Activated CD4-positive, alpha-beta T cell treated with anti-CD3 and anti-CD28 coated beads, Interleukin-2, amount 10 ng/mL, durations not matched to agents 24 days and 14 days (primary cell): ENCODE measurements at places on chromosomes 1 and 21. TPM values are rescaled to one million over a fixed set of nuclear protein-coding genes. Genes with fewer than 3 reads are reported as not detected.

DNA sequence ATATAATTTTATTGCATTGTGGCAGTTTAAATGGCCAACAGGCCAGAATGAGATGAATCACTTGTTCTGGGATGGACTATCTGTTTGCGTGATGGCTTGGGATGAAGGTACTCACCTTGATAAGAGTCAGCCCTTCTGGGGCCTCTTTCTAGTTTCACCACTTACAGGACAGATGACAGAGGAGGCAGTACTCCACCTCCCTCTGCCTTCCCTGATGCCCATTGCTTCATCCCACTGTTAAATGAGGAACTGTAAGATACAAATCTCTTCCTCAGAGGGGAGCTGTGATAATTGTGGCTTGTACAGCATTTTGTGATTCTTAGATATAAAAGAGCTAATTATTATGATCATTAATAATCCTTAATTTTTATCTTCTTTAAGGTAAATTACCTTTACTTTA, 3.7 kb upstream of the TCHH start:
- no peak for DNase-seq
- no peaks in the 10 kb centered on the region for H3K36me3 ChIP-seq
- H3K27ac ChIP-seq = no peak overlapping the region
- H3K4me1 ChIP-seq = no peaks in the 10 kb centered on the region

GRCh38 chr21:41207401-41208375, 39.7 kb downstream of the BACE2 start:
- no peak overlapping the region for H3K4me3 ChIP-seq
- H3K27me3 ChIP-seq = peaks cover 5% of the 10 kb centered on the region
- peak; percentile 64 for DNase-seq
- no peak overlapping the region for H3K27ac ChIP-seq

Gene IL10RB
- 21.1 and 24.0 TPM in 2 replicates for total RNA-seq

GRCh38 chr21:46363698-46364097, 39.7 kb downstream of the PCNT start:
- H3K27me3 ChIP-seq = no peaks in the 10 kb centered on the region
- DNase-seq = no peak
- peaks cover 47% of the 10 kb centered on the region for H3K36me3 ChIP-seq
- no peak overlapping the region for H3K27ac ChIP-seq
- H3K4me1 ChIP-seq = peaks cover 9% of the 10 kb centered on the region

DNA sequence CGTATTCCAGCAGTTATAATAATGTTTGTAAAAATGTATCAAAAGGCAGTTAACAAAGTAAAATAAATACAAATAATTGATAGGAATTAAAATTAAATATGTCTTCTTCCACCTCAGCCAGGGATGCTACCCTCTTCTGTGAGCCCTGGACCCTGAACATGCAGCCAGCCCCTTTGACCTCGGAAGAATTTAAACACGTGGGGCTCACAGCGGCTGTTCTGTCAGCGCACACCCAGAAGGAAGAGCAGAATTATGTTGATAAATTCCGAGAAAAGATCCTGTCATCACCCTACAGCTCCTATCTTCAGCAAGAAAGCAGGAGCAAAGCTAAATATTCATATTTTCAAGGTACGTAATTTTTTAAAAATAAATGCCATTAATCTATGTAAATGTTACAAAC, 26.5 kb downstream of the UTS2 start:
- H3K4me1 ChIP-seq = peaks cover 5% of the 10 kb centered on the region
- no peaks in the 10 kb centered on the region for H3K27me3 ChIP-seq
- no peak for DNase-seq
- H3K4me3 ChIP-seq = peak overlapping the region; percentile 95
- H3K36me3 ChIP-seq = peaks cover 11% of the 10 kb centered on the region

DNA sequence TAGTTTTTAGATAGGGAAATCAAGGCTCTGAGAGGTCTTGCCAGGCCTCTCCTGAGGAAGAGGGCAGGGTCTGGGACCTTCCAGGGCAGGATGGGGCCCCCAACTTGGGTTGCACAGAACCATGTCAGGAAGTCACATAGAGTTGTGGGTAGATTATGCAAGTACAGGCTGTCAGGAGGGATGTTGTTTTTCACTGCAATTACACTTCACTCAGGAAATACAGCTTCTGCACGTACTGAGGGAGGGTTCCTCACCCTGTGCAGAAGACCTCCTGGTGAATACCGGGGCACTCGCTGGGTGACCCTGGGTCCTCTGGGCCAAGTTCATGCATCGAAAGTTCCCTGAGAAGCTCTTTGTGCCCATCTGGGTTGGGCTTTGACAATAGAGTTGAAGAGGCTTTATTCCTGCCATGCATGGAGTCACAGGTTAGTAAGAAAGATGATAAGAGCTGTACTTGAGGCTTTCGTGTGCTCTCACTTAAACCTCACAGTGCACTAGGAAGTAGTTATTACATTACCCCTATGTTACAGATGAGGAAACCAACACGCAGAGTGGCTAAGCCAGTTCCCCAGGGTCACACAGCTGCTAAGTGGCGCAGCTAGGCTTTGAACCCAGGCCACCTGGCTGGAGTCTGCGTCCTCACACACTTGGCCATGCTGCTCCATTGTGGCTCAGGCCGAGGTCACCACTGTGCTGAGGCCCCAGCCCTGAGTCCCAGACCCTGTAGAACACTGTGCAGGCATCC, 16.2 kb upstream of the TNFRSF1B start:
- DNase-seq = peak; percentile 84
- peaks cover 83% of the 10 kb centered on the region for H3K4me1 ChIP-seq
- peak overlapping the region; percentile 91 for H3K27ac ChIP-seq
- H3K4me3 ChIP-seq = peak overlapping the region; percentile 73
- H3K36me3 ChIP-seq = peaks cover 10% of the 10 kb centered on the region

DNA sequence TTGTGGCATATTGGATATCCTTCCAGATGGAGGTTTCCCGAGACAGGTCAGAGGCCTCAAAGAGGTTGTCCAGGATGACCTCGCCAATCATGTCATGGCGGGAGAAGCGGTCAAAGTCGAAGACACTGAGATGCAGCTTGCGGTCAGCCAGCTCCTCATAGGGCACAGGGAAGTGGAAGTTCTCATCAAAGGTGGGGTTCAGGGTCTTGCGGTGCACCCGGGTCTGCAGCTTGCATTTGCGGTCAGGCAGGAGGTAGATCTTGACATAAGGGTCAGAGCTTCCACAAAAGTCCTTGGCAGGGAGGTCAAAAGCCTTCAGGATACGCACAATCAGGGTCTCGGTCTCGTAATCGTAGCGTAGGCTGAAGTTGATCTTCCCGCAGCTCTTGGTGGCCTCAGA, 16.2 kb downstream of the SYT6 start:
- no peaks in the 10 kb centered on the region for H3K4me1 ChIP-seq
- H3K27ac ChIP-seq = no peak overlapping the region
- no peaks in the 10 kb centered on the region for H3K36me3 ChIP-seq
- DNase-seq = no peak
- peaks cover 16% of the 10 kb centered on the region for H3K27me3 ChIP-seq
- H3K4me3 ChIP-seq = no peak overlapping the region

GRCh38 chr1:180234369-180235076, 4.5 kb downstream of the LHX4 start:
- peak; percentile 71 for DNase-seq
- H3K36me3 ChIP-seq = no peaks in the 10 kb centered on the region
- peak overlapping the region; percentile 62 for H3K27ac ChIP-seq

DNA sequence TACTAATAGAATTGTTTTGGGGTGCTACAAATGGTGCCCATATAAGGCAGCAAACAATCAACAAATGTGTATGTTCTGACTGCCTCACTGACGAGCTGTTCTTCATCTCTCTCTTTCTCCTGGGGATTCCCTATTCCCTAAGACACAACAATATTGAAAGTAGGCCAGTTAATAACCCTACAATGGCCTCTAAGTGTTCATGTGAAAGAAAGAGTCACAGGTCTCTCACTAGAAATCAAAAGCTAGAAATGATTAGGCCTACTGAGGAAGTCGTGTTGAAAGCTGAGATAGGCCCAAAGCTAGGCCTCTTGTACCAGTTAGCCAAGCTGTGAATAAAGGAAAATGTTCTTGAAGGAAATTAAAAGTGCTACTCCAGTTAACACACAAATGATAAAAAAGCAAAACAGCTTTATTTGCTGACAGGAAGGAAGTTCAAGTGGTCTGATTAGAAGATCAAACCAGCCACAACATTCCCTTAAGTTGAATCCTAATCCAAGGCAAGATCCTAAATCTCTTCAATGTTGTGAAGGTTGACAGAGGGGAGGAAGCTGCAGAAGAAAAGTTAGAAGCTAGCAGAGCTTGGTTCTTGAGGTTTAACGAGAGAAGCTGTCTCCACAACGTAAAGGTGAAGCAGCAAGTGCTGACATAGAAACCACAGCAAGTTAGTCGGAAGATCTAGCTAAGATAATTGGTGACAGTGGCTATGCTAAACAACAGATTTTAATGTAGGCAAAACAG, 26.3 kb downstream of the ATP2B4 start:
- peaks cover 67% of the 10 kb centered on the region for H3K4me1 ChIP-seq
- H3K27ac ChIP-seq = peak overlapping the region; percentile 95
- peak overlapping the region; percentile 71 for H3K4me3 ChIP-seq
- H3K27me3 ChIP-seq = no peaks in the 10 kb centered on the region
- H3K36me3 ChIP-seq = peaks cover 11% of the 10 kb centered on the region
- peak; percentile 85 for DNase-seq

DNA sequence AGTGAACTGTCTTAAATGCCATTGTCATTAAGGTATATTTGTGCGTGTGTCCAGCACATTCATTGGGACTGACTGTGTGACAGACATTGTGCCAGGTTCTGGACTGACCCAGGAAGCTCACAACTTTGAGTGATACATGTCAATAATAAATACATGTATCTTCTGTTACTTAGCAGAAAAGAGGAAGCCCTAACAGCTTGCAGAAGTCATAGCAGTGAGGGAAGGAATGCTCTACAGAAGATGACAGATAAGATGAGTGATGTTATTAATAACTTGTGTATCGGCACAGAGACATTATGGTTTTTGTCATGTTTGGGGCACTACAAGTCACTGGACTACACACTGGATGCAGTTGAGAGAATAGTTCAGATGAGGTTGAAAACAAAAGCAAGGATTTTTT, 1.2 kb upstream of the SRSF11 start:
- DNase-seq = peak; percentile 56
- no peaks in the 10 kb centered on the region for H3K27me3 ChIP-seq
- peak overlapping the region; percentile 78 for H3K27ac ChIP-seq
- H3K36me3 ChIP-seq = peaks cover 45% of the 10 kb centered on the region

DNA sequence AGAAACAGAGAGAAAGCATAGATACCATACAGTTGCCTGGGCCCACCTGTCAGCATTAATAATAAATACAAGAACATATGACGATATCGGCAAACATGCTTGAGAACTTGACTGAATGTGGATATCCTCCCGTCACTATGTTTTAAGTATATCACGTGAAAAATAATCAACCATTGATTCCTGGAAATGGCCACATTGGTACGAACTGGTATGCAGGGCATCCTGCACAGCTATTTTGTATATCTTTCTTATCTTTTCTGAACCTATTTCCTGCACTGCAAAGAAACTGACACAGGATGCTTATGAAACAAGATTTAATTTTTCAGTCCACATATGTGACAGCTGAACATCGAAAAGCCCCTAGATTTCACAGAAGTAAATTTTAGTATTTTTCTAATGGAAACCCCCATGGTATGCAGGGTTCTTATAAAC, 22.8 kb upstream of the RGS1 start:
- H3K4me1 ChIP-seq = peaks cover 21% of the 10 kb centered on the region
- H3K4me3 ChIP-seq = no peak overlapping the region
- H3K27ac ChIP-seq = peak overlapping the region; percentile 20
- peaks cover 3% of the 10 kb centered on the region for H3K27me3 ChIP-seq
- peaks cover 2% of the 10 kb centered on the region for H3K36me3 ChIP-seq
- DNase-seq = no peak

GRCh38 chr1:55245781-55246180, 30.6 kb upstream of the USP24 start:
- peaks cover 11% of the 10 kb centered on the region for H3K27me3 ChIP-seq
- no peaks in the 10 kb centered on the region for H3K4me1 ChIP-seq
- no peak overlapping the region for H3K4me3 ChIP-seq
- DNase-seq = no peak
- no peaks in the 10 kb centered on the region for H3K36me3 ChIP-seq

DNA sequence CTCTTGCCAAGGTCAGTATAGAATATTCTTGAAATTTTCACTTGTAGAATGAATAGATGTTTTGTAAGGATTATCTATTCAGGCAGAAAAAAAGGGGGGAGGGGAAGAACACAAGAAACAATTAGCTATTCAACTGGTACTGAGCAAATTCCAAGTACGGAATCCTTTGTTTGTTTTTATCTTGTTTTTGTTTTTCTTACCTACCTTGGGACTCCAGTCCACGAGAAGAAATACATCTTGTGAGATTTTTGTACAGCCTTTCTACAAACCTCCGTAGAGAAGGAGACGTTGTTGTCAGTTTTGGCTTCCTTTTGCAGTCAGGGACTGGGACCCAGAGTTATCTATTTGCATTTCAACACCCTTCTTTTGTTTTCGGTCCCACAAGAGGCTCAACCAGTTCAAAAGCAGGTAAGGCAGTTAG, 36.0 kb downstream of the ZNF281 start:
- no peak overlapping the region for H3K4me3 ChIP-seq
- peaks cover 11% of the 10 kb centered on the region for H3K4me1 ChIP-seq
- H3K27ac ChIP-seq = no peak overlapping the region

GRCh38 chr1:32335790-32336590, at the start of gene MARCKSL1:
Gene MARCKSL1, minus strand, starts transcription at chr1:32336233. Its CDS starts 200 bp downstream, at chr1:32336033.
- H3K4me3 ChIP-seq = peak within 1 kb of the TSS; percentile 92
- H3K27me3 ChIP-seq = no peaks in the 10 kb centered on the region
- DNase-seq = peak; percentile 95
- peaks cover 32% of the 10 kb centered on the region for H3K36me3 ChIP-seq
- H3K27ac ChIP-seq = peak within 1 kb of the TSS; percentile 69

Gene SLC44A3
- not detected in 2 replicates for total RNA-seq

DNA sequence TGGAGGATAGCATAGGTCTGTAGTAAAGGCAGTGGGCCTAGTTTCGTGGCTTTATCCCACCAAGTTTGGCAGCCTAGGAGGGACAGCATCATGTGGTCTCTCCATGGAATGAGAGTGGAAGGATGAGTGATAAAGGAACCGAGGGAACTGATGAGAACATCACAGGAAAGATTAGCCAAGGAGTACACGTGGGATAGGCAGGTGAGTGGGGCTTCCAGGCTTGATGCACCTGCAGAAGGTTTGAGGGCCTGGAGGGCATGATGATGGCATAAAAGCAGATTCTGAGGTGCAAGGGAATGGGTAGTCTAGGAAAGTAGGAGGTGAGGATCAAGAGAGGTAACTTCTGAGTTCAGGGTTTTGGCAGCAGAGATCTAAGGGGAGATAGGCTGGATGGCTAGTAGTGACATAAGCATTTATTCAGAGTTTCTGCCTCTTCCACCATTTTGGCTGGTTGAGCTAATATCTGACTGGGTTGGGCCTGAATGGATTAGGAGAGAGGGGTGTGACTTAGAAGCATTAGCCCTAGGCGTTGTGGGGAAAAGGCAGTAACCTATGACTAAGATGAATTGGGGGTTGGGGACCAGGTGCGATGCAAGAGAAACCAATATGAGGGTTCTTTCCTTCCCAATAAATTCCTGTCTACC, 9.1 kb downstream of the PTGFRN start:
- DNase-seq = no peak
- peaks cover 16% of the 10 kb centered on the region for H3K4me1 ChIP-seq
- H3K36me3 ChIP-seq = no peaks in the 10 kb centered on the region
- H3K27me3 ChIP-seq = no peaks in the 10 kb centered on the region
- no peak overlapping the region for H3K4me3 ChIP-seq
